ENCODE measurements at places on chromosomes 12 and 14. TPM values are rescaled to one million over a fixed set of nuclear protein-coding genes. Genes with fewer than 3 reads are reported as not detected.

Gene CACNA1C
- polyA plus RNA-seq: not detected

Gene IL23A
- 0.31 TPM for polyA plus RNA-seq

Gene RDH11
- polyA plus RNA-seq: 85.7 TPM

Gene KRT82
- not detected for polyA plus RNA-seq

Gene DNAI7
- polyA plus RNA-seq: 0.66 TPM

Gene MGP
- polyA plus RNA-seq: 0.30 TPM

Gene SOX5
- not detected for polyA plus RNA-seq

Gene AKAP3
- polyA plus RNA-seq: 0.14 TPM

Gene PDZRN4
- not detected for polyA plus RNA-seq

Gene CACNA2D4
- polyA plus RNA-seq: not detected

Gene RNF212B
- not detected for polyA plus RNA-seq

Gene CLEC9A
- not detected for polyA plus RNA-seq

Gene NANOG
- polyA plus RNA-seq: not detected

Gene NEUROD4
- not detected for polyA plus RNA-seq

Gene PAWR
- 44.9 TPM for polyA plus RNA-seq

- DNase-seq: no peak
Observed at GRCh38 chr12:29796823-29797263, 13.1 kb upstream of the TMTC1 start.

- no peak for DNase-seq
Observed at GRCh38 chr12:21786041-21786531, 11.6 kb upstream of the KCNJ8 start.

GRCh38 chr12:122845041-122845864 is 10.0 kb downstream of the HIP1R start:
- no peak for DNase-seq

- DNase-seq: no peak
Observed at GRCh38 chr12:5739917-5740316, 205.1 kb downstream of the ANO2 start.

- no peak for DNase-seq
Observed at GRCh38 chr12:105812366-105812765, 326.4 kb downstream of the NUAK1 start.

DNA sequence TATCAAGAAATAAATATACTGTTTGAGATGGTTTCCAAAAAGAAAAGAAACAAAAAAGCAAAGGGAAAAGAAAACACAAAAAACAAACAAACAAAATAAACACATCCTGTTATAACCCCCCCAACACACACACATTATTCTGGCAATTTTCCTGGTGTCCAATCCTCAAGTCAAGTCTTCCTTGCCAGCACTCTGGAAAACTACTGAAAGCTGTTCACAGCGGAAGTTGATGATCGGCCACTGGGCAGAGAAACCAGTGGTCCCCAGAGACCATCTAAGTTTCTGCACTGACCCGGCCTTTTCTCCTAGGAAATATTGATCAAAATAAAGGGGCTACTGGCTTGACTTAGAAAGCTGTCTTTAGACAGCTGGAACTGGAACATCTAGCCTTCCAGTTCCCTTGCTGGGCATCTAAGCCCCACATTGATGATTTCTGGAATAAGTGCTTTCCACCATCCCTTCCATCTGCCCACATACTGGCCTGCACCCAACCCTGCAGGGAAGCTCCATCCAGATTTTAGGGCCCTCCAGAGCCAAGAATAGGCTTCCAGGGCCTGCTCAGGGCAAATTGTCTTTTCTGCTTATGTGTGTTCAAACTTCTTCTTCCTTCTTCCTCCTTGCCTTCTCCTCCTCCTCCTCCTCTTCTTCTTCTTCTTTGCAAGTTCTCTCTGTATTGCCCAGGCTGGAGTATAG is 11.6 kb upstream of the PPP1CC start:
- DNase-seq: no peak

DNA sequence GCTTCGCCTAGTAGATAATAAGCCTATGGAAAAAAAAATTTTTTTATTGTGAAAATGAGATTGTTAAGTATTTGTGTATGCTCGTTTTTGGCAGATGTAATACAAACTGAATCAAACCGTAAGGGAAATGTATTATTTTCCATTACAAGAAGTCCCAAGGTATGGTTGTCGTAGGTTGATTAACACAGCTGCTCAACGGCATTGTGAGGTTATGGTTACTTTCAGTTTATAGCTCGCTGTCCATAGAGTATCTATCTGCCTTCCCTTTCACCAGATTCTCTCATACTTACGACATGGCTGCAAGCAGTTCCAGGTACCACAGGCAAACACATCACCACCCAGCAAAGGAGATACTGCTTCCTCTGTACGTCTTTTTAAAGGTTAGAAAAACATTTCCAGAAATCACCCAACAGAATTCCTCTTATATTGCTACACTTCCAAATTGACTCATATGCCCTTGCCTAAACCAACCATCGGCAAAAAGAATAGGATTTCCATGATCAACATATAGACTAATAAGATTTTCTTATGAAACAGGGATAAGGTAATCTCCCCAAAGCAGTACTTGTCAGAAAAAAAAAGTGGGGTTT is 338.6 kb downstream of the SYT1 start:
- peak; percentile 16 for DNase-seq

- DNase-seq: no peak
Observed at GRCh38 chr12:104566244-104566993, 109.7 kb downstream of the CHST11 start.

GRCh38 chr12:65532764-65533163 is 254.3 kb downstream of the MSRB3 start:
- DNase-seq: no peak

DNA sequence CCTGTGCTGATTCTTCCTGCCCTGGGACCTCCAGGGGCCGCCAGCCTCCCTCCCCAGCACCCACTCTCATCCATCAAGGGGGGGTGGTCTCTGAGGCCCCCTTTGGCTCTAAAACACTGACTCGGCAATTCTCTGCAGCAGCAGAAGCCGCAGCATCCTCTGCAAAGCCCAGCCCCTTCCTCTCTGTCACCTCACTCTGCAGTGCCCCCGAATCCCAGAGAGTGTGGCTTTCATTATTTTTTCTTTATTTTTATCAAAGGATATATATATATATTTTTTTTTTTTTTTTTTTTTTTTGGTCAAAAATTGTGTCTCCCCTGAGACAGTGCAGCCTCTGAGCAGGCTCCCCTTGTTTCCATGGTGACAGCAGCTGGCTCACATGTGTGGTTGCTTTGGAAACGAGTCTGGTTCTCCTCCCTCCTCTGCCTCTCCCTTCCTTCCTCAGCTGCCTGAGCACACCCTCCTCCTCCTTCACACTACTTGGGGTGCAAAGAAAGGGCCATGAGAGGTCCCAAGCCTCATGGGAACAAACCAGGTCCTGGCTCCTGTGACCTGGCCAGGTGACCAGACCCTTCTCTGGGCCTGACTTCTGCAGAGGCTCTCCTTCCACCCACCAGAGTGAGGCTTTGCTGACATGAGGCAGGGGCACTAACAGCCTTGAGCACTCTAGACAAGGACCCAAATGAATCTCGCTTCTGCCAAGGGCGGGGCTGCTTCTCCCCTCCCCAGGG is 100.5 kb downstream of the LRRC74A start:
- DNase-seq: no peak

GRCh38 chr12:1608713-1609119 is 14.3 kb upstream of the FBXL14 start:
- DNase-seq: no peak

GRCh38 chr14:49858383-49858782 is 5.8 kb upstream of the NEMF start:
- no peak for DNase-seq

DNA sequence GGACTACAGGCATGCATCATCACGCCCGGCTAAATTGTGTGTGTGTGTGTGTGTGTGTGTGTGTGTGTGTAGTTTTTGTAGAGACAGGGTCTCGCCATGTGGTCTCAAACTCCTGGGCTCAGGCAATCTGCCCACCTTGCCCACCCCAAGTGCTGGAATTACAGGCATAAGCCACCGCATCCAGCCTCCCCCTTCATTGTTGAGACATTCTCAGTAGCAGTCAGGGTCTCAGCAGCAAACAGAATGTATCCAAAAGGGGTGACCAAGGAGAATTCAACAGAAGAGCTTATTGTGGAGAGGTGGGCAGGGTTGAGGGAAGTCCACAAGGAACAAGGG is 37.3 kb upstream of the PLEKHG6 start:
- DNase-seq: no peak

GRCh38 chr12:84329938-84330337 is 582.7 kb downstream of the SLC6A15 start:
- DNase-seq: no peak

- no peak for DNase-seq
Observed at GRCh38 chr12:68203460-68203875, 22.1 kb downstream of the IL26 start.

DNA sequence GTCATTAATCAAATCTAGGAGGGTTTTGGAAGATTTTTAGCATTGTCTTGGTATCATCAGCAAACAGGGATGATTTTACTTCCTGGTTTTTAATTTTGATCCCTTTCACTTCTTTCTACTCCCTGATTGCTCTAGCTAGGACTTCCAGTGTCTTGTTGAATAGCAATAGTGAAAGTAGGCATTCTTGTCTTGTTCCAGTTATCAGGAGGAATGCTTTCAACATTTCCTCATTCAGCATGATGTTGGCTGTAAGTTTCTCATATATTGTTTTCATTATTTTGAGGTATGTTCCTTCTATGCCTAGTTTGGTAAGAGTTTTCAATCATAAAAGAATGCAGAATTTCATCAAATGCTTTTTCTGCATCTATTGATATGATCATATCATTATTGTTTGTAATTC is 244.2 kb upstream of the CLEC14A start:
- no peak for DNase-seq

DNA sequence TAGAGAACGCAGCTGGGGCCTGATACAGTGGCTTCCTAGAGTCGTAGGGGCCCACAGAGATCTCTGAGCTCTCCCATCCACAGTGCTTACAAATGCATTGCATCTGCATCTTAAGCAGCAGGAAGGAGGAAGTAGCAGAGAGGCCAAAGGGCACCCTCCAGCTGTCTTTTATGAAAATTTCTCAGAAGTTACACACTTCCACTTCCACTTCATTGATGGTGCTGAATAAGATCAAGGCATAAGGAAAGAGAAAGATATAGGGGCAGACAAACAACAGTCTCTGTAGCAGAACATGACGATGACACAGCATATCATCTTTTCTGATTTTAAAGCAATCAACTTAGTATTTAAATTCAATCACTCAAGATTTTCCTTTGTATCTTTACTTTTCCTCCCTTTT is 51.6 kb upstream of the ABCC9 start:
- no peak for DNase-seq

GRCh38 chr12:127355061-127355841 is 911.7 kb upstream of the TMEM132C start:
- DNase-seq: peak; percentile 31

DNA sequence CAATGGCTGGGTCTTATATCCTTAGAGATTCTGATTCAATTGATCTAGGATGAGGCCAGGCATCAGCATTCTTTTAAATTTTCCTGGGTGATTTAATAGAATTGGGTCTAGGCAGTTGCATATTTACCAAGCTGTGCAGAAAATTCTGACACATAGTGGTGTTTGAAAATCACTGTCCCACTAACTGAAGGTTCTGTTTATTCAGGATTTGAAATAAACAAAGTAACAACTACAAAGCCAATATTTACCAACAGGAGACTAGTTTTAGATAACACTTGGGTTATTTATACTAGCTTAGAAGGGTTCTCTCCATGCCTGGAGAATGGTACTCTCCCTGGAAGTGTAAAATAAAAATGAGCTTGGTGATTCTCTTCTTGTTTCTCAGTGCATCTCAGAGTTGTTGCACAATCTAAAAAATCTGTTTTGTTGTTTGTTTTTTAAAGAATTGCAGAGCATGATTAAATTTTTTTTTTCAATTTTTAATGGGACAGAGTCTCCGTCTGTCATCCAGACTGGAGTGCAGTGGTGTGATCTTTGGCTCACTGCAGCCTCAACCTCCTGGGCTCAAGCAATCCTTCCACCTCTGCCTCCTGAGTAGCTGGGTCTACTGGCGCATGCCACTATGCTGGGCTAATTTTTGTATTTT is 16.9 kb downstream of the BEST3 start:
- no peak for DNase-seq

DNA sequence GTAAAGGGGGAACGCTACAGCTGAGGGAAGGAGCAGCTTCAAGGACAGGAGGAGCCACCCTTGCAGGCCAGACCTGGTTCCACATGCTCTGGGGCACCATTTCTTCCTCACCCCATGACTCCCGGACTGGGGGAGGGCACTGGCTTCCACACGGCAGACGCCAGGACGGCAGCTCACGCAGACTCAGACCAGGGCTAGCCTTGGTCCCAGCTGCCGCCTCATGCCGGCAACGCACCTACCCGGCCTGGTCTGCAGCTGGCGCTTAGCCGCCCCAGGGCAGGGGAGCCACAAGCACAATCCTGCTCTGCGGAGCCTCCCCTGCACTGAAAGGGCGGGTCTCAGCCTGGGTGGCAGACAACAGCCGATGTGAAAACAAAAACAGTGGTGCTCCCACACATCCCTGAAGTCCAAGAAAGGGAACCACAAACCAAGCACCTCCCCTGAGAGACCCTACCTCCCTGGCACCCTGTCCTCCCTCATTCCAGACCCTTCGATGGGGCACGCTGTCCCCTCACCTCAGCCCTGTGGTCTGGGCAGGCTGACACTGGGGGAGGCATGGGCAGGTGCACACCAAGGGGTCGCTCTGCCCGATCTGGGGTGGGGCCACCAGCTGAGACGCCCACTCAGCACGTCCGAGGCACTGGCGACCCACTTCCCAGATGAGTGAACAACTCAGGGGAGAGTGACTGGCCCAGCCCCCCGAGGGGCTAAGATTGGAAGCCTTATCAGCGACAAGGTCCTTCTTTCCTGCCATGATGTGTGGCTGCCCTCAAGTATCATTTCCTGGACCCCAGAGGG is 65.0 kb downstream of the CHGA start:
- no peak for DNase-seq

GRCh38 chr14:36663404-36664321 is 2.0 kb downstream of the PAX9 start:
- no peak for DNase-seq

- DNase-seq: no peak
Observed at GRCh38 chr12:41946106-41946505, 198.6 kb downstream of the GXYLT1 start.

DNA sequence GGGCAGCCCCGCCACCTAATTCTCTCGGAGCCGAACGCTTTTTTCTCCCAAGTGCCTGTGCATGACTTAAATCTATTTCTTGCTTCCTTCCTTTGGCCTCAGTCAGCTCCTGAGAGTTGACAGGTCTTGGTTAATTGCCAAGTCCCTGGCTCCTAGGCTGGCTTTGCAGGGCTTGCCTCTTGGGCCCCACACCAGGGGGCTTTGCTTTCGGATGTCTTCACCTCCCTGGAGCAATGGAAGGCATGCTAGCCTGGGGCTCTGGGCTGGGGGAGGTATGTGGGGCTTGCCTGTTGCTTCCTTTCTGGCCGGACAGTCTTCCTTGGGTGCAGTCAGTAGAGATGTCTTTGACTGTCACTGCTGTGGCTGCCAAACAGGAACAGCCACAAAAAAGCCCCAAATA is 2.2 kb upstream of the KRT80 start:
- DNase-seq: no peak

GRCh38 chr12:124073356-124074035 is 100.5 kb downstream of the ZNF664 start:
- DNase-seq: no peak

- DNase-seq: no peak
Observed at GRCh38 chr12:48972952-48973483, 1.5 kb upstream of the WNT10B start.

GRCh38 chr12:26014085-26014484 is 55.6 kb downstream of the RASSF8 start:
- no peak for DNase-seq

Measured in A549 (cell line).